ENCODE measurements at places on chromosomes 13 and 19.

DNA sequence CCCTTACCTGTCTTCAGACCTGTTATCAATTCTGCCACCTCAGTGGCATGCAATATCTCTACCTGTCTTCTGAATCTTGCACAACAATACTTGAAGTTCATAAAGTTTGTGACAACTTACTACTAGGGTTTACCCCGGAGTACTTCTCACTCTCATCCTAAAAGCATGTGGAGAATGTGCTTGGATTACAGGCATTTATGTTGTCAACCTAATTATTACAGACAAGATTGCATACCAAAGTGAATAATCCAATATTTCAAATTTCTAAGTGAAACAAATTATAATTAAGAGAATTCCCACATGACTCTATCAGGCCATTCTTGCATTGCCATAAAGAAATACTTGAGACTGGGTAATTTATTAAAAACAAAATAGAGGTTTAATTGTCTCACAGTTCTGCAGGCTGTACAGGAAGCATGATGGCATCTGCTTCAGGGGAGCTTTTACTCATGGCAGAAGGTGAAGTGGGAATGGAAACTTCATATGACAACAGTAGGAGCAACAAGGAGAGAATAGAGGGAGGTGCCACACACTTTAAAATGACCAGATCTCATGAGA is 661.0 kb upstream of the SPRY2 start:
- DNase-seq = no peak

- DNase-seq = no peak
Measured at GRCh38 chr19:7507884-7508283, 8.0 kb upstream of the ZNF358 start.

GRCh38 chr19:31838163-31838815 is 489.1 kb upstream of the TSHZ3 start:
- DNase-seq = no peak

GRCh38 chr13:21675095-21675991 is 4.5 kb downstream of the FGF9 start:
- DNase-seq = no peak

GRCh38 chr13:42855410-42855809 is 74.0 kb downstream of the FAM216B start:
- DNase-seq = no peak
